H7 (cell line): ENCODE measurements at places on chromosomes 7 and 10. TPM values are rescaled to one million over a fixed set of nuclear protein-coding genes. Genes with fewer than 3 reads are reported as not detected.

ADIRF gene
- not detected in 2 replicates for total RNA-seq

PIP gene
- not detected in 2 replicates for total RNA-seq

PITRM1 gene
- 34.6 and 38.2 TPM in 2 replicates for total RNA-seq

CALML3 gene
- total RNA-seq = not detected in 2 replicates

AKR1C1 gene
- total RNA-seq = 1.7 and 2.0 TPM in 2 replicates

DNA sequence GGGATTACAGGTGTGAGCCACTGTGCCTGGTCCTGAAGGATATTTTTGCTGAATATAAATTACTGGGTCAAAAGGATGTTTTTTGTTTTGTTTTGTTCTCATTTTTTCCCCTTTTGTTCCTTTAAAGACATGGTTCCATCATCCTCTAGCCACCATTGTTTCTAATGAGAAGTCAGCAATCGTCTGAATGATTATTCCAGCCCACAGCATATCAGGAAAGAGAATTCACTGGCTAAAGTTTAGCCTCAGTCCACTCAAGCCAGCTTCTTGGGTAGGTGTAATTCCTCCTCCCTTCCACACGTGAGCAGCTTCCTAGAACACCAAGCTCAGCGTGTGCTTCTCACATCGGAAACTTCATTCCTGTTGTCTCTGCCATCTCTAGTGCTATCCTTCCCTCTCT lies 112.8 kb upstream of the INSIG1 start:
- no peak for DNase-seq

GRCh38 chr10:104521901-104522694 lies 119.0 kb upstream of the SORCS3 start:
- no peak for DNase-seq

GRCh38 chr10:9654261-9654660 lies 1363.4 kb upstream of the CELF2 start:
- DNase-seq = no peak

DNA sequence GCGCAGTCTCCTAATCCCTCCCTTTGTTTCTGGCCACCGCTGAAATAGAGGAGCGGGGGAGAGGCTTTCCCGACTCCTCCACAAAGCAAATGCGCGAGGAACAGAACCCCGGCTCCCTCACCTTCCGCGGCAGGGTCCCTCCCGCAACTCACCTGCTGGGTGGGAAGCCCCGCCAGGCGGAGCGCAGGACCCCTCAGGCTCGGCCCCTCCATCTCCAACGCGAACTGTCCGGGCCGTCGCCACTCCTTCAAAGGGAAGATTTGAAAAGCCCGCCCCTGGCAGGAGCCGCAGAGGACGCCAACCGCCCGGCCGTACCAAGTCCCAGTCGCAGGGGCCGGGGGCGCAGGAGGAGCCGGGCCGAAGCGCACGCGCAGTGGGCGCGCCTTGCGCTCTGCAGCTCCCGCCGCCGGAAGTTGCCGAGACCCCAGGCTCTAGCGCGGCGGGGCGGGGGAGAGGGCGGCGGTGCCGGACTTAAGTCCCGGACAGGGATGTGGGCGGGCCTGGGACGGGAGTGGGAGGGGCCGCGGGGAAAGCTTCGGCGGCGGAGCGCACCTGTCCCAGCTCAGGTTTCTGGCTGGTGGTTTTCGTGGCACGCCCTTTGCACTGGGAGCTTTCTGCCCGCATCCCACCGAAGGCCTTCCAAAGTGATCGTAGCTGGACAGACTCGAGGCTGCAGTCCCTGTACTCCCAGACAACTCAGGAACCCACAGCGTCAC lies at the start of gene RTKN2:
Gene RTKN2 (minus strand): TSS at position 446 of the 716 bp plus-strand sequence. CDS start 234 bp downstream, at position 212.
- DNase-seq = peak; percentile 95

DNA sequence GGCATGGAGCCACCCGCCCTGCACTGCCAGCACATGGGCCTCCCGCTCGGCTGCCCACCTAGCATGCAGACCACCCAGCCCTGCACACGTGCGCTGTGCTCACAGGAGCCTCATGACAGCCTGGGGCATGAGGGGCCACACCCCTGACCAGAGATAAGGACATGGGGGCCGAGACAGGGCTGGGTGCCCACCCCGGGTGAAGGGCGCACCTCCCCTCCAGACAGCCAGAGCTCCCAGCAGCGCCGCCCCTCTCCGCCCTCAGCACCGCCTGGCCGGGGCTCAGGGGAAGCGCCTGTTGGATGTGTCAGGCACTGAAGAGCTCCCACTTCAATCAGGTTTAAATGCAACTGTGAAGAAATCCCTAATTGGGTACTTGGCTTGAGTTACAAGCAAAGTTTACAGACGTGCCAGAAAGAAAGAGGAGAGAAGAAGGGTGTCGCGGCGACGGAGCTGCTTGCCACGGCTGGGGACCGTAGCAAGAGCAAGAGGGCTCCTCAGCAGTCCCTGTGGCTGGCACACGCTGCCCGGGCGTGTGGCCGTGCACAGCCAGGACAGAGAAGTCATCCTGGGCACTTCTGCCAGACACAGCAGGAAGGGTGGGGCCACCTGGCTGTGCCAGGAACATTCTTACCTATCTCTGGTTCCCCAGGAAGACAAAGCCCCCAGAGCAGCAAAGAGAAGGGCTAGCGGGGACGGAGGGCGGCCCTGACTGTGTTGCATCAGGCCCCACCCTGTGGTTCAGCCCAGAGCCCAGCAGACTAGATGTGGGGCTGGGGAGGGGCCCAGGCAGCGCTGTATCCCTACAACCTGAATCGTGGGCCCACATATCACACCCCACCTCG lies 247.4 kb downstream of the ELFN1 start:
- DNase-seq = no peak

DNA sequence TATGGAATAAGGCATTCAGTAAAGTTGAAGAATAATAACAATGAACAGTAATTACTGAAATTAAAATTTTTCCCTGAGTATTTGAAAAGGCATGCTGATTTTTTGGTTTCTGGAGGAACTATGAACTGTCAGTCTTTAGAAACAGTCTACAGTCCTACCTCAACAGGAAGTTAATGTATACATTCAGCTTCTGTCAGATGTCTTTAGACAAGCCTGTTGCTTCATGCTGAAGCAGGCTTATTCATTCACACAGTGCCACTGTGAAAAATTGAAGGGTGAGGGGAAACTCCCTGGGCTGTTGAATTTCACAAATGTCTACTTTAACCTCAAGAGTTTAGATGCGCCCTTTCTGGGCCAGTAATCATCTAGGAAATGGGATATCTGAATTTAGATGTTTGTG lies 3.5 kb downstream of the NRF1 start:
- no peak for DNase-seq

DNA sequence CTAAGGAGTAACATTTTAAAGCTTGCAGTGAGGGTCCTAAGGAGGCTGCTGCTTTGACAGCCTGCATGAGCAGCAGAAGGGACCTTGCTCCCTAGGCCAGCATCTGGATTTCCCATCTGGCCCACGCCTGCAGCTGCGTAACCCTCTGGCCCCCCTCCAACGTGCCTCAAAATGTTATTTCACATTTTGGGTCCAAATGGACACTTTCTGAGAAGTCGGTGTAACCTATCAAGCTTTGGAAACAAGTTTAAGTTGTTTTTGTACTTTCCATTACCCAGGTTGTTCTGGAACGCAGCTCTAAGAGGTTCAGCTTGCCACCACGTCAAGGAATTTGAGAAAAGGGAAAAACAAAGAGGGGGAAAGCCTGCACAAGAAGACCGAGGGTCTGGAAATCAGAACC lies 338.3 kb downstream of the KCNMA1 start:
- DNase-seq = no peak

- peak; percentile 44 for DNase-seq
These were observed 16.9 kb upstream of the REEP3 start for GRCh38 chr10:63504145-63504881.

- no peak for DNase-seq
These were observed 218.3 kb downstream of the CRPPA start for GRCh38 chr7:16203065-16203464.

DNA sequence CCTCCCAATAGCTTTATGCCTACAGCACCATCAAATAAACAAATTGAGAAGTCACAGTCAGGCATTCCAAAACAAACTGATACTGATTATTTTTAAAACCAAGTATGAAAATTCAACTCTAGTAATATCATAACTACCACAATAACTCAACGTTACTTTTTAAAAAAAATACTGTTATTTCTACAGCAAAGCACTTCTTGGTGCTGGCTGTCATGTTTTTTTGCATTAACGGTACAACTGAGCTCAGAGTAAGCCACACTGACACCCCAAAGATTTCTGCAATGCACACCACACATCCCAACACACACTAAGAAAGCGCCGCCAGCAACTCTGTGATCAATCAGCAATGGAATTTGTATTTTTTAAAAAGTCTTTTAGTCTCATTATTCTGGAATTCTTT lies 113.6 kb downstream of the RNF32 start:
- no peak for DNase-seq

DNA sequence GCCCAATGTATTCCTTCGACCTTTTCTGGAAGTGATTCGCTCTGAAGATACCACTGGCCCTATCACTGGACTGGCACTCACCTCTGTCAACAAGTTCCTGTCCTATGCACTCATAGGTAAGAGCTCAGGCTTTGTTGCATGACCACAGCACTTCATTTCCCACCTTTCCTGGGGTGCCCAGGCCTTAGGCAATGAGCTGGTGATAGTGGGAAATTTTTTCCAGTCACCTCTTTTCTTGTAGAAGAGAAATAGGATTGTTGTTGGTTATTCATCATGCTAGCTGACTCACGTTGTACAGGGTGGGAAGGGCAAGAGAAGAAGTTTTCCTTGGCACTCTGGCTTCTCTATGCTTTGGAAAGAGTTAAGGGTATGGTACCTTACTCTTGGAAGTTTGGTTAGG lies 51.4 kb upstream of the NFKB2 start:
- DNase-seq = no peak

- no peak for DNase-seq
These were observed 22.6 kb downstream of the PALS2 start for GRCh38 chr7:24595671-24596418.

- no peak for DNase-seq
These were observed 59.3 kb upstream of the RNF148 start for GRCh38 chr7:122762071-122762470.

- DNase-seq = no peak
These were observed 82.8 kb upstream of the TRIM24 start for GRCh38 chr7:138377306-138377705.

GRCh38 chr10:101121654-101122031 lies 9.5 kb upstream of the TLX1 start:
- peak; percentile 75 for DNase-seq

DNA sequence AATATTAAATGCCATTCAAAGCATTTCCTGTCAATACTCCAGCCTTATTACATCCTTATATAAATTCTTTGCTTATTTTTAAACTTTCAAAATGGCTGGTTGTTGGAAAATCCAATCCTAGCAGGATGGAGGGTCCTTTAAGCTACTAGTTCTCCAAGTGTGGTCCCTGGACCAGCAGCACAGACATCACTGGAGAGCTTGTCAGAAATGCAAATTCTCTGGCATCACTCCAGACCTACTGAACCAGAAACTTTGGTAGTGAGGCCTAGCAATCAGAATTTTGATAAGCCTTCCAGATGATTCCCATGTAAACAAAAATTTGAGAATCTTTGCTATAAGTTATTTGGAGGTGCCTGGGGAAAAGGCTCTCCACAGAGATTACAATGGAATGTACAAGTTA lies 43.8 kb downstream of the CALCR start:
- no peak for DNase-seq

- DNase-seq = no peak
These were observed 204.6 kb upstream of the NRP1 start for GRCh38 chr10:33539116-33539515.

- peak; percentile 71 for DNase-seq
These were observed 46.2 kb downstream of the GRK5 start for GRCh38 chr10:119253433-119254174.

DNA sequence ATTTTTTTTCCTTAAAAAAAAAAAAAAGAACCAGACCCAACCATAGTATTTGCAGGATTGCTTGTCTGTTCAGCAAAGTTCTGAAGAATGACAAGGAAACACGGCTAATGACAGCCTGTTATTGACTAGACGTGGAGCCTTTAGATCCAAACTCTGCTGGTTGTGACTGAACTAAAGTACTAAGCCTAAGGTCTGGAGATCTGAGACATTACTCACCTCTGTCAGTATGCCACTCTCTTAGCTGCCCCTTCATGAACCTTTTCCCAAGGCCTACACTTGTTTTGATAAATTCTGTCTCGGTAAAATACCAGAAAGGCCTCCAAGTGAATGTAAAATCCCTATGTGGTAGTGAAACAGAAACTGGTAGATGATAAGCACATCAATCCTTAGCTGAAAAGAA lies 101.0 kb downstream of the CABCOCO1 start:
- DNase-seq = no peak

GRCh38 chr10:7210516-7210915 lies 200.3 kb downstream of the SFMBT2 start:
- DNase-seq = no peak

- peak; percentile 89 for DNase-seq
These were observed 24.5 kb upstream of the YWHAG start for GRCh38 chr7:76383089-76383944.

GRCh38 chr7:41199136-41199535 lies 503.8 kb downstream of the INHBA start:
- no peak for DNase-seq

DNA sequence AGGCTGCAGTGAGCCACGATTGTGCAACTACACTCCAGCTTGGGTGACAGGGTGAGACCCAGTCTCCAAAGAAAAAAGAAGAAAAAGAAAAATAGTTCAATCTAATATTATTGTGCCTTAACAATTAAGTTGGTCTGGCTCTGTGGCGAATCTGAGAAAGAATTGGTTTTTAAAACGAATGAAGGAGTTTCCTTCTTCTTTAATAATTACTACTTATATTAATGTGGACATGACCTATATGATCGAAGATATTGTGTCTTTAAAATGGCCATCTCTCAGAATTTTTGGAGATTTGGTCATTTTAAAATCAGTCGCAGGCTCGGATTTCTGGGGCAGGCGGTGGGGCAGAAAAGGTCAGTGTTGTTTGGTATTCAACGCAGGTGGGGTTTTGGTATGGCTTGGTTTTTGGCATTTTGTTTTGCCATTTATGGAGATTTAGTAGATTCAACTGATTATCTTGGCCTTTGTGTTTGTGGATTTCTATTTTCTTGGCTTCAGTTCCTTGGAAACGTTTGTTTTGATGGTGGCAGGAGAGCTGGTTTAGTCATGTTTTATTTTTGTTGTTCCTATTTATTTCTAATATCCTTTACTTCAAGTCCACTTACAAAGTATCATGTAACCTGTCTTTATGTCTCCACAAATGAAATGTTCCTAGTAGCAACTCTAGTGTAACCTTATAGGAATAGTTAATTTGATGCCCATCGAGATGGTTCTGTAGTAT lies 178.8 kb upstream of the MKLN1 start:
- DNase-seq = no peak

- DNase-seq = no peak
These were observed 73.8 kb downstream of the PRPF18 start for GRCh38 chr10:13660551-13660920.
